ENCODE measurements at places on chromosomes 12 and 14. TPM values are rescaled to one million over a fixed set of nuclear protein-coding genes. Genes with fewer than 3 reads are reported as not detected.

DNA sequence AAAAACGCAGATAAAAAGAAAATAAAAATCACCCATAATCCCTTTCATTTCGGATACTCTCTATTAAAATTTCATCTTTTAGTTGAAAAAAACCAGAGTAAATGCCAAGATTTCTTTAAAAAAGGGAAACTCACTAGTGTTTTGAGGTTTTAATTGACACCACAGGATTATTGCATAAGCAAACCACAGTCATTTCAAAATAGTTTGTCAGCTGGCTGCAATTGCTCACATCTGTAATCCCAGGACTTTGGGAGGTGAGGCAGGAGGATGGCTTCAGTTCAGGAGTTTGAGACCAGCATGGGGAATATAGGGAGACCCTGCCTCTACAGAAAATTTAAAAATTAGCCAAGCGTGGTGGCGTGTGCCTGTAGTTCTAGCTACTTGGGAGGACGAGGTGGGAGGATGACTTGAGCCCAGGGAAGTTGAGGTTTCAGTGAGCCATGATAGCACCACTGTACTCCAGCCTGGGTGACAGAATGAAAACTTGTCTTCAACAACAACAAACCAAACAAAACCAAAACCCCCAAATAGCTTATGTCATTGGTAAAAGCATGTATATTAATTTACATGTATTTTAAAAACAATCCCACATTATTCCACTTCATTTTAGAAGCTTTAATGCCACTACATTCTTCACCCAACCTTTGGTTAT, 48.8 kb downstream of the SYNE2 start:
- DNase-seq, result no peak

Gene ACOT6
- total RNA-seq, result not detected

DNA sequence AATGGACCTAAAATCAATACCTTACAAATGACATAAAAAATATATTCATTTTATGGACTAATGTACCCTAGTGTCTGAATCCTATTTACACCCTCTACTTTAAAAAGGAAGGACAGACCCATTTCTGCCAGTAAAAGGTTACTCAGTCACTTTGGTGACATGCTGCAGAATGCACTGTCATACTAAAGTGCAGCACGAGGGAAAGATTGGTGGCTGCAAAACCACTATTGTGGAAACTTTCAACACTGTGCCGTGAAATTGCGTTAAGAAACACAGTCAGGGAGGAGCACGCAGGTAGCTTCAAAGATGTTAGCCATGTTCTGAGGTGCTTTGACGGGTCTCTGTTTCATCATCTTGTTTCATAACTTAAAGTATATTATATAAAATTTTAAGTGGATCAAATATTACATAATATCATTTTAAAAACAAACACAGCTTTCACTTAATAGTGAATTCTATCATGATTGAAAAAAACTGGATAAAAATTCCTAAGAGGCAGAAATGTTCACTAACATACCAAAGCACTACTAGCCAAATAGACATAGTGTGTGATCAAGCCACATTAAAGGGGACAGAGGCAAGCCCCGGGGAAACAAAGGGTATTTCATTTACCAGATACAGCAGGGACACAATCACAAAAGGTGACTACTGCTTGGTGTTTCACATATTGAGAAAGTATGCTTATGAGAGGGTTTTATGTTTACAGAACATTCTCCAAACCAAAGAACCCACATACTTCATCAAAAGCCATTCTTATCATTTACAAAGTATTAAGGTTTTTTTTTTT, 330.8 kb upstream of the SOX5 start:
- no peak for DNase-seq

Gene ADAMTS20
- 0.09 TPM for total RNA-seq

DNA sequence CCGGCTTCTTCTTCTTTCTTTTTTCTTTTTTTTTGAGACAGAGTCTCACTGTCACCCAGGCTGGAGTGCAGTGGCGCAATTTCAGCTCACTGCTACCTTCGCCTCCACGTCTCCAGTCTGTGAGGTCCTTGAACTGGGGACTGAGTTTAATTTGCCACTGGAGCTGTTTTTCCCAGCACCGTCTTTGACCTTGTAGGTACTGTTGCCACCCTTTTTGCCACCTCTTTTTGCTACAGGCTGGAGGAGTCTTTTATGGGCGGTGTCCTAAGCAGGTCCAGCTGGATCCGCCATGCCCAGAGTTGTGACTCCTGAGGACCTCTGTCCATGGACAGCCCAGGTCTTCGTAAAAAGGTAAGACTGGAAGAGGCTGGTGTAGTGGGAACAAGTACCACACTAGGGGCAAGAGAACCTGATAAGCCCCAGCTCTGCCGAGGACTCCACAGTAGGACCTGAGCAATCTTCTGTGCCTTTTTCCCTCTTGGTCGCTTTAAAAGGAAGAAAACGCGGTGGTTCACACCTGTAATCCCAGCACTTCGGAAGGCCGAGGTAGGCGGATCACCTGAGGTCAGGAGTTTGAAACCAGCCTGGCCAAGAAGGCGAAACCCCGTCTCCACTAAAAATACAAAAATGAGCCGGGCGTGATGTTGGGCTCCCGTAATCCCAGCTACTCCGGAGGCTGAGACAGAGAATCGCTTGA, 946 bp downstream of the RNU4-2 start:
- peak; percentile 29 for DNase-seq

Gene GARIN6
- total RNA-seq, result not detected

DNA sequence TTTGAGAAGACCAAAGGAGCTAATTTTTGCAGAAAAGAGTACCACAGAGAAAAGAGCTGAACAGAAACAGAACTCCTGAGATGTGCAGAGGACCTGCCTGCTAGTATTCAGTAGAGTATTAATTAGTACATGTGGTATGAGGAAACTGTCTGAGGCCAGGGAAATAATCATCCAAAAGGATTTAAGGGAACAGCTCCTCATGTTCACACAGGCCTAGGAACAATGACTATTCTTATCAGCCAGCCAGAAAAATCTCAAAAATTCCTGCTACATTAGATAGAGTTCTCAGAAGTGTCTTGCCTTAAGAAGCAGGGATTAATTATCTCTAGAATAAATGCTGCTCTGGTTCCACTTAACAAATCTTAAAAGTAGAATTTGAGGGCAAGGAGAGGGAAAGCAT, 36.4 kb downstream of the PKP2 start:
- DNase-seq, result no peak

Gene BBOF1
- 1.5 TPM for total RNA-seq

GRCh38 chr14:69289811-69290520, 30.0 kb downstream of the GALNT16 start:
- DNase-seq, result no peak

GRCh38 chr14:35140718-35141581, 18.6 kb downstream of the PRORP start:
- peak; percentile 10 for DNase-seq

Gene FANCM
- 10.7 TPM for total RNA-seq

Gene IFI27
- 1.3 TPM for total RNA-seq

- no peak for DNase-seq
Measured at GRCh38 chr14:21206753-21207684, 51.2 kb upstream of the OR5AU1 start.

- DNase-seq, result no peak
Measured at GRCh38 chr14:104364830-104365229, 214.7 kb upstream of the C14orf180 start.

Gene CCDC175
- not detected for total RNA-seq

DNA sequence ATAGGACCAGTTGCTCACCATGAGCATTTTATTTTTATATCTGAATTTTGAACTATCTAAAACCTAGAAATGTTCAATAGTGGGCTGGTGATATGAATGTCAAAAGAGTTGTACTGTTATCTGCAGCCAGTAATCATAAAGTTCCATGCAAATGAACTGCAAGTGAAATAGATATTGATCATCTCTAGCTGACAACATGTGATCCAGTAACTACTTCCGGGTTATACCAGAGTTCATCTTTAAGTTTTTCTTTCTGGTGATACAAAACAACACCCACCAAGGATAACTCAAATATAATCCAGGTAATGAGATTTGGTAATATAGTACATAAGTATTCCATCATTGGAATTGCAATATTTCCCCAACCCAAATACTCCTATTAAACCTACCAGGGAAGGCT, 4.1 kb downstream of the IL26 start:
- DNase-seq, result no peak

DNA sequence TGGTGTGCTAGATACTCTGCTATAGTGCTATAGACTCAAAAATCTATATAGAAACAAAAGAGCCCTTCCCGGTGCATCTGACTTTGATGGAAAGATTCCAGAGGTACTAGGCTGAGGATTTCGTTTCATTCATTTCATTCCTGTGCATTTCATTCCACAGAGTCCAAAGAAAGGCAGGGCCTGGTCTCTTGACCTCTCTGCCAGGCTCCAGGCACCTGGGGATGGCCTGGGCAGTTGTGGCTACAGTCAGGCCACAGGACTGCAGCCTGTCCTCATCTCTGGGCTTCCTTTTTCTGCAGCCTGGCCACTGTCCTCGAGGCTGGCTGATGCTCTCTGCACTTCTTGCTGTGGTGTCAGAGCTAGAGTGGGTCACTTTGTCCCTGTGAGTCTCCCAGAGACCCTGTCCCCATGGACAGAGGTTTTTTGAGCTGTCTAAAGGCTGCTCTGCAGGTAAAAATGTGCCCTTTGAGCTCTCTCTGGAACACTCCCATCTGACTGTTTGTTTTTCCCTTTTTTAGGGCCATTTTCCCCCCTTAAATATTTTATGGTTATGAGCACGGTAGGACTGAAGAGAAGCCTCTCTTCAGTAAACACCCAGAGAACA, 3.2 kb upstream of the VDR start:
- DNase-seq, result no peak

- no peak for DNase-seq
Measured at GRCh38 chr14:50669441-50669986, 1.4 kb upstream of the SAV1 start.

- DNase-seq, result peak; percentile 69
Measured at GRCh38 chr14:95544588-95544987, 9.7 kb downstream of the GLRX5 start.

GRCh38 chr12:32920506-32921085, 24.0 kb upstream of the PKP2 start:
- no peak for DNase-seq

Gene KRT83
- total RNA-seq, result not detected

Gene TAS2R10
- not detected for total RNA-seq

- DNase-seq, result no peak
Measured at GRCh38 chr14:92004062-92004461, 35.8 kb downstream of the TRIP11 start.

- no peak for DNase-seq
Measured at GRCh38 chr12:5908251-5908650, 36.8 kb downstream of the ANO2 start.

DNA sequence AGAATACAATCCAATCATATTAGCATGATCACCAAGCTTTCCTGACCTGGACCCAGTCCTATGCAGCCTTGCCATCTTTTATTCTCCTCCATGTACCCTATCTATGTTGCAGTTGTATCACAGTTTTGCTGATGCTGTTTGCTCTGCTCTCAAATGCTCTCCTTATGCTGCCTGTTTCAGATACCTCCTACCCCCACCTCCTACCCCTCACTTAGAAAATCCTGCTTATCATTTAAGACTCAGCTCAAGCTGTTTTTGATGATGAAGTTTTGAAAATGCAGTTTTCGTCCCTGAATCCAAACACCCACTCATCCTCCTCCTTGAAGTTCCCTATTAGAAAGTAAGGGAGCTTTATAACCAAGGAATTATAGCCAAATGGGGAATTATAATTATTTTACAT, 457.4 kb upstream of the ATP2B1 start:
- DNase-seq, result no peak

DNA sequence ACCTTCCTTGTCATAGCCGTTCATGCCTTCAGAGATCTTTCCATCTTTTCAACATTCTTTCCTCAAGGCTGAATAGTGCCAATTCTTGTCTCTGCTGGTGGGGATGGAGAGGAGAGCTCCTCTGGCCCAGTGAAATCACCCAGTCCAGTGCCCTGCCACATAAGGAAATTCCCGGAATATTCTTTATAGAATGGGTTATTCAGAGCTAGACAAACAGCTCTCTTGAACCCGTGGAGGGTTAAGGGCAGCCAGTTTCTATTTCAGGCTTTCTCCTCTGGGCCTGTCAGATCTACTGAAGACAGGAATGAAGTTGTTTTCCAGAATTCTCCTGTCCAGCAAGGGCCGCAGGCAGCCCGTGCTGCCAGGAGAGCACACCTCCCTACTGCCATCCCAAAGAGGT, 8.1 kb upstream of the NRIP2 start:
- DNase-seq, result no peak

- DNase-seq, result no peak
Measured at GRCh38 chr12:113105606-113106271, 29.8 kb downstream of the RASAL1 start.

Gene NPFF
- not detected for total RNA-seq

DNA sequence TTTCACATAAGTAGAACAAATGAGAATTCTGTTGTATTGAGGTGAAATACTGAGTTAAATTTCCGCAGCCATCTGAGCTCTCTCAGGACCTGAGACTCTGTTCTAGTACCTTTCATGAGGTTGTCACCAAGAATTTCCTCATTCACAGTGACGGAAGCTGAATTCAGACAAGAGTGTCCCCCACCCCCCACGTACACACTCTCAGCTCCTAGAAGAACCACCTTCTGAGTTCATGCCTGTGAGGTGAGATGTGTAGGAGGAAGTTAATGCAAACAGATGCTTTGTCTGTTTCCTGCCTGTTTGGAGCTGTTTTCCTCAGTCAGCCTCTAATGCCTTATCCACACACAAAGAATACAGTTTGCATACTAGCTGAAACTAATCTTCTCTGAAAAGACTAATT, 18.2 kb downstream of the BICDL1 start:
- DNase-seq, result no peak

Gene FLVCR2
- 1.5 TPM for total RNA-seq

All from K562 (cell line).